Stimulated activated CD4-positive, alpha-beta T cell treated with anti-CD3 and anti-CD28 coated beads, Interleukin-15, amount 100 ng/mL, for 1 hour (primary cell): ENCODE measurements at places on chromosomes 12 and 14.

GRCh38 chr12:82818271-82819035 lies 131.7 kb downstream of the TMTC2 start:
- no peak for DNase-seq

- no peak for DNase-seq
Measured at GRCh38 chr12:23028158-23028802, 403.3 kb downstream of the ETNK1 start.

DNA sequence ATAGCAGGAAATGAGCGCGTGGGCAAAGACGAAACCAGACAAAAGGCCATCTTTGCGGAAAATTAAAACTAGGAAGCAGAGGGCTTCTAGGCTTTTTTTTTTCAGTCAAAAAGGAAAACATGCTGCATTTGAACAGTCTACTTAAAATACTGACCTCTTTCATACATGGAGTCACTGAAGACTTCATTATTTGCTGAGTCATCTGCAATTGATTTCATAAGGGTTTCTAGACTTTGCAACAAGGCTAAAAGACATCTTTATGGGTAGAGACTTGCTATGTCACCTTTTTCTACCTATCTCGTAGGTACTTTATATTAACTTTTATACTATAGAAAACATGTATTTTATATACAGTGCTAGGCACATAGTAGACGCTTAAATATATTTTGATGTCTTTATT lies 238.4 kb downstream of the TMEM132D start:
- DNase-seq = no peak

GRCh38 chr14:103220134-103220981 lies 97.1 kb downstream of the TNFAIP2 start:
- no peak for DNase-seq

- no peak for DNase-seq
Measured at GRCh38 chr12:68290126-68290525, 36.7 kb upstream of the IL22 start.

DNA sequence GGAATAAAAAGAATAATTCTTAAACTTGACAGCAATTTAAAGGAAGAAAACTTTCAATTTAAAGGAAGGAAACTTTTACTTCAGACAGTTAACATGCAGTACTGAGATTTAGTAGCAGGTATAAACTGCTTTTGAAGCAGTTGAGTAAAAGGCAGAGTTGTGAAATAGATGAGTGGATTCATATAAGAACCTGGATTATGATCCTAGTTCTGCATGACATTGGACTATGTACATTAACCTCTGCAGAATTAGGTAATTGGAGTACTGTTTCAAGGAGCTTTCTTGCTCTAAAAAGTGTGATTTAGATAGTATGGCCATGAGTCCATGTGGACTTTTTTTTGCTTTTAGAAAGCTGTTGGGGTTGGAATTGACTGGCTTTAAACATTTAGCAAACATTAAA lies 29.7 kb downstream of the ATP2A2 start:
- DNase-seq = no peak

DNA sequence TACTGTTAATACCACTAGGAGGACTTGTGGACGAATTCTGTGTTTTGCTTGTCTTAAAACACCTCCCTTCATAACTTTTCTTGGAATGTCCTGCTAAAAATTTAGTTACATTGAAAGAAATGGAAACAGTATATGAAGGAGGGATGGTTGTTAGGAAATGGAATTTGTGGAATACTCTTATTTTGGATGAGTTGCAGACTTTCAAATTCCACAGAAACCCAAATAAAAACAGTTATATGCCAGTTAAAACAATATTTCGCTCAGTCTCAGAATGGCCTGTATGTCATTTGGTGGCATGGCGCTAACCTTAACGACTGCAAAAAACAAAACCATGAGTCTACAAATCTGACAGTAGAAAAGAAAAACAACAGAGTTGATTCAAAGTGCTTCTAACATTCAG lies 12.2 kb upstream of the ARHGAP5 start:
- no peak for DNase-seq

DNA sequence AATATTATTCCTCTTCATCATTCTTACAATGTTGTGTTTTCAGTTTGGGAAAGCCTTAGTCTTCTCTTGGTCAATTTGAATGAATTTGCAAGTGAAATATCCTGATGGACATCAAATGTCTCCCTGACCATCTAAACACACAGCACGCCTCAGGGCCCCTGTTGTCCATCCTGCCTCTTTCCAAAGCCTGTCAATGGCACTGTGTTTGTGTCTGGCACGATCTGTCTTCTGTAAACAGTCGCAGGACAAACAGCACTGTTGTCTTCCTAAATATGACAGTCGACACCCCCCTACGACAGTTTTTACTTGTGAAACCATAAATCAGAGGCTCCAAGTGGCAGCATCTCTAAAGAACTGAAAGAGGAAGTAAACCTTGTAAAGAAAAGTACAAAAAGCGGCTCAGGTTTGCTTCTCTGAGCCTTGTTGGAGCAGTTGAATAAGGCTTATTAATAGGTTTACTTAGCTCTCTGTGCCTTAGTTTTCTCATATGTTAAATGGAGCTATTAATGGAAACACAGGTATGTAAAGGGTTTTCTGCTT lies 285.8 kb downstream of the NRXN3 start:
- no peak for DNase-seq

DNA sequence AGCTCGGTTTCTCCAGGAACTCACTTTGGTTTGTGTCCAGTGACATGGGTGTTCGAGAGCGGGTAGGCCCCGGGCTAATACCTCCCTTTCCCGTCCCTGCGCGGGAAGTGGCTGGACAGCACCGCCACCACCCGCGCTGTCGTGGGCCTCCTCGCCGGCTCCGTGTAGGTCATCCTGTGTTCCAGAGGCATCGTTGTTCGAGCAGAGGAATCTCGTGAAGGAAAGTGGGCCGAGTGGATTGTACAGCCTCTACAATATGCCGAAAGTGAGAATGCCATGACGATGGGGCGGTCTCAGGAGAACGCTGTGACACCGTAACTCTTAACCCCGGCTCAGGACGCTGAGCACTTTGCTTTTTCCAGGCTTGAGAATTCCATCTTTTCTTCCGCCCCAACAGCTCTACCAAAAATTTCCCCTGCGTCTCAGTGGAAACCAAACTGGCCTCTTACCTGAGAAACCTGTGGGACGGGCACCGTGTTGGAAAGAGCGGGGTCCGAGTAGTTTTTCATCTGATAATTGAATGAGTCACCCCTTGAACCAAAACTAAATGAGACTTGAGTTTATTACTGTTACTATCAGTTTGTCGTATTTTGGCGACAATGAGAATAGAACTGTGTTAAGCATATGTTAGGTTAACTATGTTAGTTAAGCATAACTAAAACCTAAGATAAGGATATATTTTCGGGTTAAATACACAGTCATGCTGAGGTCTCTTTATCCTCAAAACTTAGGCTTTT lies 510 bp downstream of the EIF2S1 start:
- DNase-seq = no peak

DNA sequence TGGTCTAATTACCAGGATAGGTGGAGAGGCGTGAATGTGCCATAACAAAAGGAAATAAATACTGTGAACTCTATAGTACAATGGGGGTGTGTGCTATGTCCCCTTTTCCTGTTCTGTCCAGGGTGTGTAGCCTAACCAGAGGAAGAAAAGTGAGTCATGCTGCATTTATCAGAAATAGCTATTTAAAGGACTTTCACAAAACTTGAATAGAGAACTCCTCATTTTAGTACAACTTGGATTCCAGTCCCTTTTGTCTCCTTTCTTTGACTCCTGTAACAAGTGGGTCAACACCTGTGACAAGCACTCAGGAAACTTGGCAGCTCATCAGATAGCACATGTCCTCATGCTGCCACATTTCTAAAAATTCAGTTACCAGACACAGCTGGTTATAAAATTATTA lies 123.4 kb downstream of the CCDC91 start:
- no peak for DNase-seq

DNA sequence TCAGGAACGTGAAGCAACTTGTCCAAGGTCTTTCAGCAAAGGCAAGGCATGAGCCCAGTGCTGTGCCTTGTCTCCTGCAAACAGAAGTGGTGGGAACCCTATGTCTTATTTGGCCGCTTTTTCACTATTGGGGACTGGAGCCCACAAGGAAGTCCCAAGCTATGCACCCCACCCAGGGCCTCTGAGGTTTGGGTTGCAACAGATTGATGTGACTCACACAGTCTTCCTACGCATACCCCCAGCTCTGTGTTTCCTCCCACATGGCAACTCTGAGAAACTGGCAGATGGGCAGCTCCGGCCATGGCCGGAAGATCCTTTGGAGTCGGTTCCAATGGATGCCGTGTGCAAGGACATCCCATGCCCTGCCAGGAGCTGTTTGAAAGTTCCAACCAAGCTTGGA lies 28.3 kb upstream of the CMKLR1 start:
- DNase-seq = no peak

DNA sequence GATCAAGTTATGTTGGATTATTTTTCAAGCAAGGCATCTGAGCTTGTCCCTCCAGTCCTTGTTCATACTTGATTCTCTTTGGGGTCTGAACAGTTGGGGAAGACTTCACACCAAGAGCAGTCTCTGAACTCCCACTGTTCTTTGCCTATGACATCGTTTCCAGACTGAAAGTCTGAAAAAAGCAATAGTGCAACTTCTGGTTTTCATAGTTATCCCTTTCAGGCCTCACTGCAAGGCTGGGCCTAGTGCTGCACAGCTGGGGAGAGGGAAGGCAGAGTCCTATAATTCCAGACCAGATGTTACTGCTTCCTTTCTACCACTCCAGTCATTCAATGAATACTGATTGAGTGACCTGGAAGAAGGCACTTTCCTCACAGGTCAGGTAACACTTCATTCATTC lies 187.1 kb upstream of the CCND2 start:
- no peak for DNase-seq

DNA sequence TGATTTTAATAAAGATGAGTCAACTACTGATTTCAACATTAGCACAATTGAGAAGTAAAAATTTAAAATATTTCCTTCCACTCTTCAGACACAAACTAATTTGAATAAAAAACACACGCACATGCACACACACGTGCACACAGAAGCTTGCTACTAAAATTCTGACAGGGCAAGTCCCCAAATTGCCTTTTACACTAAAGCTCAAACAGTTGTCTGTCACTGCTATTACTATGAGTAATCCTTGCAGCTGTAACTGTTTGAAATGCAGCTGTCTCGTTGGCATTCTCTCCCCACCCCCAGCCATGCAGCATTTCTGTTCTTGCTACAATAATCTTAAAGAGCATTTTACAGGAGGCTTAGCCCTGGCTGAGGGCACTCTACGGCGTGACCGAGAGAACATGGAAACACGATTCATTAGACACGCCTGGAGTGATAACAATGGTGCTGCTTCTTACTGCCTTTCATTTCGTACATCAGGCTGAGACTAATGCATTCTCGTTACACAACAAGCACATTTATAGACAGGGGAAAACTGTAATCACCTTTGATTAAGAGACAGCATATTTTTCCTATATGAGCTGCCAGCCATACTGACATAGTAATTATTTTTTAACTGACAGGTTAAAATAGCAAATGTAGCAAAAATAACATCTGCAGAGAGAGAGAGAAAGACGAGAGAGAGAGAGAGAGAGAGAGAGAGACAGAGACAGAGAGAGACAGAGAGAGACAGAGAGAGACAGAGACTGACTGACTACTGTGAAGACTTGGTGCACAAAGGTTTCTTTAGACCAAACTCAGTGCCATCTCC lies 153.8 kb downstream of the MED13L start:
- DNase-seq = peak; percentile 3

DNA sequence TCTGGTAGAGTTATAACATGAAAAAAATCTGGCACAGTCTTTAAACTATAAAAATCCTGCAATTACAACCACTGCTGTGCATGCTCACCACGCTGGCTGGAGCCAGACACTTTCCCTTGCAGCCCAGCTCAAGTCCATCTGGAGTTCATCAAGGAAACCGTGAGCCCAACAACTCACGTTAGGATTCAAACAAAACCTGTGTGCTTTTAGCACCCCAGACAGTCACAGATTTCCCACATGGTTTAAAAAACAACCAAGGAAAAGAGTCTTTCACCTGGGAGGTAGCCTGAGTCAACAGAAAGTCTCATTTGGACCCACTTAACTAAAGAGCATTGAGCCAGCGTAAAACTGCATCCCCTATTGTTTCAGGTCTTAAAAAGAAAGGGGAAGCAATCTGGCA lies 4.7 kb downstream of the LRIG3 start:
- no peak for DNase-seq

GRCh38 chr12:14956024-14956891 lies 5.1 kb downstream of the ARHGDIB start:
- no peak for DNase-seq

DNA sequence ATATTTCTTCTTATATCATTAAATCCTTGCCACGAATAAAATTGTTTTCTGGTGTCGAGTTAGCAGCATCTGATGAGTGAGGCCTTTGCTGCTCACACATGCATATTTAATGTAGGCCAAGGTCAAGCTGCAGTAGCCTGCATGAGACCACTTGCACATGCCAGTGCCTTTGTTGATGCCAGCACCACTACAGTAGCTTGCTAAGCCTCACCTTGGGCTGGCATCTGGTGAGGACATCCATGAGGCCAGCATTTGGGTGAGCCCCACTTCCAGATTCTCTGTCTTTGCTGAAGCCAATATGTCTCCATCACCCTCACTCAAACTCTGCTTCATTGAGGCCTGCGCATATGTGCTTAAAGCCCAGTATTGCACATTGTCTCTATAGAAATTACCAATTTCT lies 8.0 kb downstream of the CCDC59 start:
- no peak for DNase-seq
